ENCODE measurements at places on chromosomes 16 and 17.

DNA sequence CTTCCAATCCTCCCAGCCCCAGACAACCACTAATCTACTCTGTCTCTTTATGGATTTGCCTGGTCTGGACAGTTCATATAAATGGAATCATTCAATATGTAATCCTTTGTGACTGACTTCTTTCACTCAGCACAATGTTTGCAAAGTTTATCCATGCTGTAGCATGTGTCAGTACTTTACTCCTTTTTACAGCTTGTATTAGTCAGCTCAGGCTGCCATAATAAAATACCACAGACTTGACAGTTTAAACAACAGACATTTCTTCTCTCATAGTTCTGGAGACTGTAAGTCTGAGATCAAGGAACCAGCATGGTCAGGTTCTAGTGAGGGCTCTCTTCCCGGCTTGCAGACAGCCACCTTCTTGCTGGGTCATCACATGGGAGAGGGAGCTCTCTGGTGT, 41.3 kb downstream of the GPRC5B start:
- DNase-seq = no peak

GRCh38 chr16:3988011-3988410, 107.5 kb upstream of the CREBBP start:
- DNase-seq = no peak

DNA sequence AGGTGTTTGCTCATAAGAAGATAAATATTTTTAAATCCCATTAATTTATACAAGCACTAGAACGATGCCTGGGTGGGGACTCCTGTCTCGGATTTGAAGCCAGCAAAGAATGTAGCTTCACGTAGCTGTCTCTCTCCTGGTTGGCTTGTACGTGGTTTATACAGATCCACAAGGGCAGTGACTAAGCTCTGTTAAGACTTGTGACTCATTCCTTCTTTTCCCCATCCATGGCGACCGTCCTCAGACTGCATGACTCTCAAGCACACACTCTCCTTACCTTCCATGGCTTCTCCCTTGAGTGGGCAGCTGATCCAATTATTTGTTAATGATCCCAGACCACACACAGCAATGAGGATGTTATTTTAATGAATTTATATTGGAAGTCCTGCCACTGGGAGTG, 679.7 kb upstream of the SOX9 start:
- DNase-seq = no peak

DNA sequence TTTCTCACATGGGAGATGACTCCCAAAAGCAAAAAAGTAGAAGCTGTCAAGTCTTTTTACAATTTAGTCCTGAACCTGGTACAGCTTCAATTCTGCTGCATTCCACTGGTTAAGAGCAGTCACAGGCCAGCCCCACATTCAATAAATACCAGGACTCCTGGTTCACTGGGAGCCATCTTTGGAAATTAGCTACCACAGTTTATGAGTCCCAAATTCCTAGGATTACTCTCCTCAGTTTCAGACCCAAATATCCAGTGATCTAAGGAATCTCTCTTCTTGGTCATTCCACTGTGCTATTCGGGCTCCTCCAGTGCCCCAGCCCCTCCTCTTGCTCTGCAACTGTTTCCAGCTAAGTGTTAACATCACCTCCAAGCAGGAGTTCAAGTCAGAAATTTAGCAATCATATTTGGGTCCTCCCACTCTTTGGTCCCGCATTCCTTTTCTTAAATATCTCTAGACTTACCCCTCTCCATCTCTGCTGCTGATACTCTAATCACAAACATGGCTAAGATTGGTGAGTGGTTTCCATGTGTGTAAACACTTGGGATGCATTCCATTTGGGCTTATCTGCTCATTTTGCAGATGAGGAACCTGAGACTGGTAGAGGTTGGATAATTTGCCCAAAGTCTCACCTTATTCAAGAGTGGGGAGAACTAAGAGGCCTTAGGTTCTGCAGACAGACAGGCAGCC, 9.6 kb upstream of the WIPF2 start:
- no peak for DNase-seq

- no peak for DNase-seq
Measured at GRCh38 chr16:82395212-82395611, 225.2 kb upstream of the MPHOSPH6 start.

DNA sequence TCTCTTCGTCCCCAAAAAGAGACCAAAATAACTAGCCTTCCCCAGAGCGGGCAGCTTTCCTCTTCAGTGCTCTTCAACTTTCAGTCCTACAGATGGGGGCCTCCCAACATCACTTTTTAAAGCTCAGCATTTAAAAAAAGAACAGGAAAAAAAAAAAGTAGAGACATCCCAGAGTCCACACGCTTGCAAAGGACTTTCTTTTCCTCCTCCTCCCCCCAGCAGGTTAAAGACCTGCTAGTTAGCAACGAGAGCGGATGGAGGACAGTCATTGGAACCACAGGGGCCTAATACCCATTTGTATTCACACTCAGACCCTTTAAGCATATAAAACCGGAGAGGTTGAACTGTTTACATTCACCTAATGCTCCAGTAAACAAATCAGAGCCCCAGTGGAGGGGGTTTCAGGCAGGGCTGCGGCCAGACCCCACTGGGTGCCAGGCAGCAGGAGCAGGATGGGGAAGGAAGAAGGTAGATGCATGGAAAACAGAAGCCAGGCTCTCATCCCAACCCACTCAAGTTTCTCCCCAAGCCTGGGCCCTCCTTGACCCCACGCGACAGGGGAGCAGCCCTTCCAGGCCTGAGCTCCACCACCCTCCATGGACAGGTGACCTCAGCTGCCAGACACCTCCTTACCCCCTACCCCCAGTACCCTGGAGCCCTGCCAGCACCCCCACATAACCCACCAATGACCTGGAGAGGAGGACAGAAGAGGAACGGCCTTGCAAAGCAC, 15.2 kb downstream of the ZFHX3 start:
- DNase-seq = no peak

GRCh38 chr17:49968405-49969133, 421 bp upstream of the DLX4 start:
- peak; percentile 51 for DNase-seq

GRCh38 chr16:62863139-62863538, 826.9 kb upstream of the CDH8 start:
- no peak for DNase-seq

DNA sequence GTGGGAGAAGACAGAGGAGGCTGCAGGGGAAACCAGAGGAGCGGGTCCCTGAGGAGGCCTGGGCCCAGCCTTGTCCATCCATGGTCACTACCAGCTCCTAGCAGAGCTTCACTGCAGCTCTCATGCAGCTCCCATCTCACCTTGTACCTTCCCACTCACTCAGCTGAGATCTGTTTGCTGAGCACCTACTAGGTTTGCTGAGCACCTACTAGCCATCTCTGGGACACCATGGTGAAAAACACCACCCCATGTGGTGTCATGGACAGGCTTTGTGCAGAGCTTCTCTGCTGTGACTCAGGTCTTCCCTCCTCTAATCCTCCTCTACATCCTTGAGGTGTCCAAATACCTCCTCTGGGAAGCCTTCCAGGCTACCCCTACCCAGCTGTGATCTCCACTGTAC, 58.6 kb downstream of the ENGASE start:
- DNase-seq = no peak

Measured in activated naive CD8-positive, alpha-beta T cell treated with anti-CD3 and anti-CD28 coated beads, Interleukin-2, amount 50 U/mL, for 16 hours (primary cell).